Tibial nerve (tissue), 4 donors: ENCODE measurements at places on chromosomes 4 and X. TPM values are rescaled to one million over a fixed set of nuclear protein-coding genes. Genes with fewer than 3 reads are reported as not detected.
A peak's percentile ranks its signal among the peaks of the same experiment; 100 is the strongest.

GRCh38 chr4:91298156-91298700, 1005.5 kb upstream of the GRID2 start:
- no peak overlapping the region for H3K27ac ChIP-seq
- H3K36me3 ChIP-seq = no peaks in the 10 kb centered on the region
- no peaks in the 10 kb centered on the region for H3K4me1 ChIP-seq
- no peaks in the 10 kb centered on the region for H3K27me3 ChIP-seq
- H3K4me3 ChIP-seq = no peak overlapping the region
- no peak for DNase-seq

DNA sequence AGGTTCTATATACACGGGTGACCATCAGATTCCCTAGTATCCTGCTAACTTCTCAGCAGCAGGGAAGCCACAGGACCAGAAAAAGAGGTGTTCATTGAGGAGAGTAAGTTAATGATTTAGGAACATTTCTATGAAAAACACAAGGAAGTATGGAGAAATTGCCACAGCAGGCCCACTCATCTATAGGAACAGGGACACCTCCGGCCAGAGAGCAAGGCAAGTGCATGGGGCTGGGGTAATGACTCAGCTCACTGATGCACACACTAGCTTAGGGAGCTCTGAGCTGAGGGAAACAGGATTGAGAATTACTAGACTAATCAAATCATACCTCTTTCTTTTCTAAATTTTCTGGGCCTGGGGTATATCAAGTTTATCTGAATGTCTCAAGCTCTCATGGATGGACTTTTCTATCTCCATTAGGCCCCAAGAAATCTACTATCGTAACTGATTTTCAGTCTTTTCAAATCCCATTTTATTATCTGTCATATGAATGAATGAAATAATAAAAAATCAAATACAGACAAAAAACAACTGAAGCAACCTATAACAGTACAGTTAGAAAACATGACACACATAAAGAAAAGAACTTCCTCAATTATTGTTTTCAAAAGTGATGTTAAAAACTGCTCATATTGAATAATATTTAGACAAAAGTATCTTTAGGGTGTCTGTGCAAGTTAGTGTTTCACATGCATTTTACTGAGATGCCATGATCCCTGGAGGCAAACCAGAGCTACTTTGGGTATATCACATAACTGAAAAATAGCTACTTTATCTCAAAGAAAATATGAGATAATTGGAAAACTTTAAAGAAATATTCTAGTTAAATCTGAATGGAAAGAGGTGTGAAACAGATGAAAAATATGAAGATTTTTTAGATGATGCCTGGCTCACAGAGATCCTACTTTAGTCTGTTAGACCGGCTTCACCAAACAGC, 89.8 kb downstream of the FBXO8 start:
- H3K27me3 ChIP-seq = no peaks in the 10 kb centered on the region
- no peaks in the 10 kb centered on the region for H3K36me3 ChIP-seq
- H3K4me3 ChIP-seq = no peak overlapping the region
- no peak for DNase-seq
- H3K4me1 ChIP-seq = no peaks in the 10 kb centered on the region

DNA sequence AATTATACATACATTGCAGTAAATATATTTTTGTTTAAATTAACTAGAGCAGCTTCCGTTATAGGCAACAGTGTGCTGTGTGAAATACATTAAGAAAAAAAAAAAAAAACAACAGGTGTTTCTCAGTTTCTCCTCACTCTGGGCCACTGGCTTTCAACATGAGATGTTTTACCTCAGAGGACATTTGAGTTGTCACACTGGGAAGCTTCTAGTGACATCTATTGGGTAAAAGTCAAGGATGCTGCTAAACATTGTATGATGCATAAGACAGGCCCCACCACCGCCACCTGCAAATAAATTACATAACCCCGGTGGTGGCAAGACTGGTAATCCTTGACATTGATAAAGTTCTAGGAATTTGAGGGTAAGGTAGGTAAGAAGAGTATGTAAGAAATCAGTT, 1512.2 kb downstream of the C4orf33 start:
- no peaks in the 10 kb centered on the region for H3K36me3 ChIP-seq
- H3K4me1 ChIP-seq = no peaks in the 10 kb centered on the region
- no peak overlapping the region for H3K27ac ChIP-seq
- no peak overlapping the region for H3K4me3 ChIP-seq
- DNase-seq = no peak

The CLDN34 gene
- not detected for total RNA-seq

The RS1 gene
- not detected for total RNA-seq

The IL15 gene
- total RNA-seq = 6.7 TPM

DNA sequence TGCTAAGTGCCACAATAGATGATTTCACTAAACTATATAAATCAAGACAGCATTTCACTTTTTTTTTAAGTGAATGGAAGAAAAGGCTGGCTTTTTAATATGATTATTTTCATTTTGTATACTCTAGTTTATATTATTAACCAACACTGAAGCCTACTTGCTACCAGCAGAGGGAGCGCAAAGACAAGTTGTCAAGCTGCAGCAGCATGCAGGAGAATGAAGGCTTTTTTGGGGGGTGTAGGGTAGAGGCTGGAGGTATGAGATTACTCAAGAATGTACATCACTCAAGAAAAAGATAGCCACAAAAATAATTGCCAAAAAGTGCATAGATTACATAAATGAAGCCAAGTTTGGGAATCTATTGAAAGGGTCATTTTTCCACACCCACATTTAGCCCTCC, 519.5 kb downstream of the FGF13 start:
- DNase-seq = peak; percentile 5
- H3K27me3 ChIP-seq = no peaks in the 10 kb centered on the region
- H3K36me3 ChIP-seq = no peaks in the 10 kb centered on the region
- H3K4me1 ChIP-seq = no peaks in the 10 kb centered on the region
- H3K4me3 ChIP-seq = no peak overlapping the region
- no peak overlapping the region for H3K27ac ChIP-seq

The DRD5 gene
- total RNA-seq = not detected

DNA sequence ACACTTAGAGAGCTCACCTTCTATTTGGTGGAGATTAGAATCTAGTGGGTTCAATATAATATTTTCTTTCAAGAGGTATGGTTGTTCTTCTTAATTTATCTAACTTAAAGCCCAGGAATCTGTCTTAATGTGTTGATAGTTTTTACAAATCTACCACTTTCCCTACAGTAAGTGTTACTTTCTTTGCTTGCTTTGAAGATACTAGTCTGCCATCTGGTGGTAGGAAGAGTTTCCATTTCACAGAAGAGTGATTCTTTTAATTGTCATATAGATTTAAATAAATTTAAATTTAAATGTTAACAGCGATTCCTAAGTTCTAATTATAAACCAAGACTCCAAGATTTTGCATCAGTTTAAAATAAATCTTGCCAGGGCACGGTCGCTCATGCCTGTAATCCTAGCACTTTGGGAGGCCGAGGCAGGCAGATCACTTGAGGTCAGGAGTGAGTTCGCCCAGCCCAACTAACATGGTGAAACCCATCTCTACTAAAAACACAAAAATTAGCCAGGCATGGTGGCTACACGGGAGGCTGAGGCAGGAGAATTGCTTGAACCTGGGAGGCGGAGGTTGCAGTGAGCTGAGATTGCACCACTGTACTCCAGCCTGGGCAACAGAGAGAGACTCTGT, 43.5 kb downstream of the NUDT9 start:
- H3K36me3 ChIP-seq = no peaks in the 10 kb centered on the region
- H3K4me1 ChIP-seq = no peaks in the 10 kb centered on the region
- no peak overlapping the region for H3K4me3 ChIP-seq
- no peaks in the 10 kb centered on the region for H3K27me3 ChIP-seq

- H3K27ac ChIP-seq = peak overlapping the region; percentile 96
- H3K36me3 ChIP-seq = no peaks in the 10 kb centered on the region
- no peaks in the 10 kb centered on the region for H3K4me1 ChIP-seq
- DNase-seq = peak; percentile 23
Observed at GRCh38 chrX:101417981-101418841, 10.2 kb downstream of the HNRNPH2 start.

The ALAS2 gene
- total RNA-seq = not detected

DNA sequence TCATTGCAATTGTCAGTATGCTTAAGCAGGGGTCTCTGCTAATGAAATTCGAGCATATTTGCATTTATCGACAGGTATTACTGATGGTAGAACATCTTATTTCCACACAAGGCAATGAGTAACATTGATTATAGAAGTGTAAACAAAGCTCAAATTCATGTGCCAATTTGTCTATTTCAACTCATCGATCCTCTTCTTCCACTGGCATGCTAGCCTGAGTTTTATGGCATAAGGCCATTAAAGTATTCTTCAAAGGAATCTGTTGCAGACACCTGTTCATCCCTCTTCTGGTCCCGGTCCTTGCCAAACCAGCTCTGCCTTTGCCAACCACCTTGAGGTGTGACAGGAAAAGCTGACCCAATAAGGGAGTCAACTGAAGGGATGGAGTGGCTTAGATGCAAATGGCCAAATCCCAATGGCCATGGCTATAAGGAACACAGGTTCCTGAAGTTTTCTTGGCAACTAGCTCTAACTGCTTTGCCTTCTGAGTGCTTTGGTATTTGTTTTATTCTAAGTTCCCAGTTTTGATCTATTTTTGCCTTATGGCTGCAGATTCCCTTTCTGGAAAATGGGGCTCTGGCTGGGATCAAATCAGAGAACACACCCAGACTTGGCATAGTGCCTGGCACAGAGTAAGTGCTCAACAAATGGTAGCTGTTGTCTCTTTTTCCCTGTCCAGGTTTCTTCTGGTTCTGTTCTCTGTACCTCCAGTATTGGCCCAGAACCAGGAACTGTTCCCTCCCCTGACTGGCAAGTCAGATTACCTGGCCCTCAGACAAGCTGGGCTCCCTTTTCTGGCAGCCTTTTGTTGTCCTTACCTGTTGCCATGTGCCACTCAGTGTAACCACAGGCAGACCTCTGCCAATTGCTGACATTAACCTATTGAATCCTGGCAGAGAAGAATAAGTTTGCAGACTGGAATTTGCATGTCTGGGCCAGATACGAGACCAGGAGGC, 63.1 kb downstream of the RTL9 start:
- H3K27me3 ChIP-seq = peaks cover 15% of the 10 kb centered on the region
- H3K4me1 ChIP-seq = no peaks in the 10 kb centered on the region
- no peaks in the 10 kb centered on the region for H3K36me3 ChIP-seq
- no peak overlapping the region for H3K4me3 ChIP-seq

DNA sequence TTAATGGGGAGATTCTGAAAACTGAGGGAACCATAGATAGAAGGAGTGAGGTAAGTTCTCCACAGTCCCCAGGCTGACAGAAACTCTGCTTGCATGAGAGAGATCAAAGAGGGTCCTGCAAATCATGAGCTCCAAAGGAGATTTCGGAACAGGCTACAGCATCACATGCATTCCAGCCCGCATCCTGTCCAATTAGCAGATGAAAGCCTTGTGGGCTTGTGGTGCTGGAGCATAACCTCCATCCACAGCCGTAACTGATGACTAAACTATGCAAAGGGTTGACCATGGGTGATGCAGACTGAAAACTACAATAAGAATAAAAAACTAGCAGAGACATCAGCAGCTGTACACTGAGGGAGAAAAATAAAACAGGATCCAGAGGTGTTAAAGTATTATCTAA, 654.5 kb downstream of the TLL1 start:
- no peaks in the 10 kb centered on the region for H3K4me1 ChIP-seq
- no peaks in the 10 kb centered on the region for H3K36me3 ChIP-seq
- H3K27me3 ChIP-seq = no peaks in the 10 kb centered on the region
- no peak overlapping the region for H3K27ac ChIP-seq
- no peak overlapping the region for H3K4me3 ChIP-seq

DNA sequence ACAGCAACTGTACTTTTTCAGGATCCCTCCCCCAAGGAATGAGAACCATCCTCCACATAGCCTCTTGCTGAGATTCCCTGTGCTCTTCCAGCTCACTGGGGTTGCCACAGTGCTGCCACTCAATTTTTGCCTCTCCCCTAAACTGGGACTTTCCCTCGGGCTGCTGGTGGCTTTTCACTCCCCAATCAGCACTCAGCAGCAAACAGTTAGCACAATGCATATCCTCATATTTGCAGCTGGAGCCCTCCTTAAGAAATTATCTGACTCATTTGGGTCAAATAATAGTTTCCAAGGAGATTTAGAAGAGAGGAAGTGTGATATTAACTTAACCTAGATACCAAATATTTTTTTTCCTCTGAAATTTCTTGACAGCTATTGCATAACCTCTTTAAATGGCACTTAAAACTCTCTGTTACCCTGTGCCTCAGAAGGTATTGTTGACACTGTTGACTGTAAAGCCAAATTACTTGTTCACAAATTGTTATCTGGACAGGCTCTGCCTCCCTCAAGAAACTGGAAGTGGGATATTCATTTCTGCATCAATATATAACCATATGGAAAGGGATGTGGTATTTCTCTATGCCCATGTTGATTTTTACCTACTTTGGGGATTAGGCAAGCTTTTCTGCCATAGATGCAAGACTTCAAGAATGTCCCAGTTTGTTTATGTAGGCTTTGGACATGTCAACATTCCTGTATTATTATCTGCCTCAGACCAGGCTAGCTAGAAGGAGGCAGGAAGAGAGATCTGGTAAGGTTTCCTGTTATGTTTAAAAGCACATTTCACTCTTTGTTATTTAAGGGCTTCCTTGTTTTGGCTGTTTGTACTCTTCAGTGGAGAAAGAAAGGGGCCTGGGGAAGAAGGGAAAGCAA, 58.0 kb downstream of the SEPTIN11 start:
- no peaks in the 10 kb centered on the region for H3K27me3 ChIP-seq
- H3K4me1 ChIP-seq = no peaks in the 10 kb centered on the region
- no peak overlapping the region for H3K4me3 ChIP-seq

GRCh38 chr4:183722731-183723560, 63.9 kb downstream of the TRAPPC11 start:
- H3K4me1 ChIP-seq = peaks cover 5% of the 10 kb centered on the region
- peak; percentile 22 for DNase-seq
- peak overlapping the region; percentile 57 for H3K27ac ChIP-seq
- H3K4me3 ChIP-seq = peak overlapping the region; percentile 64

DNA sequence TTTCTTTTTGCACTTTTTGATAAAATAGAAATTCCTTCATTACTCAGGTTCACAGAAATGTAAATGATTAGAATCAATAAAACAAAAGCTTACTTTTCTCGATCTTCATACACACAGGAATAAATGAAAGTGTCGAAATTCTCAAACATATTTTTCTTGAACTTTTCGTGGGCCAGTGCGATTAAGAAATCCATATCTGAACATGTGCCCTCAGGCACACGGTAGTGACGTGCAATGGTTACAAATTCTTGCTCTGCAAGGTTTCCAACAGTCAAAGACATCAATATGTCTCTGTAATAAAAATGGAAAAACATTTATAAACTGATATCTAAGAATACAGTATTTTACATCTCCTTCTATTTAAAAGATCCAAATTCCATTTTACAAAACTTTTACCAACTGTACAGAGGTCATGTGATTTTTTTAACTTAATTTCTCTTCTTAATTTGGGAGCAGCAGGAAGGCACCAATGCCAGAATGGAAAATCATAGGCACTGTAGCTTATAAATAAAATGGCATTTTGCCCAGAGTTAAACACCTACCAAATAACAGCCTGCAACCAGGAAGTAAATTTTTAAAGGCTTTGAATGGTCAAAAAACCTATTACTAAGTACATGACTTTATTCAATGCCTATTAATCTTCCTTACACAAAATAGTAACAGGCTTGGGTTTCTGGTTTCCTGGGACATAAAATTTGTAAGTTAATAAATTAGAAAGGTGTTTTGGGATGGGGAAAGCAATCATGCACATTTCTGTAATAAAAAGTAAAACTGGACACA, 165.0 kb downstream of the EFHC2 start:
- no peaks in the 10 kb centered on the region for H3K27me3 ChIP-seq
- H3K36me3 ChIP-seq = no peaks in the 10 kb centered on the region
- H3K4me1 ChIP-seq = no peaks in the 10 kb centered on the region
- H3K27ac ChIP-seq = no peak overlapping the region

- DNase-seq = no peak
- H3K27ac ChIP-seq = no peak overlapping the region
- no peak overlapping the region for H3K4me3 ChIP-seq
- no peaks in the 10 kb centered on the region for H3K27me3 ChIP-seq
- H3K4me1 ChIP-seq = peaks cover 6% of the 10 kb centered on the region
Observed at GRCh38 chr4:26237916-26238315, 82.9 kb upstream of the RBPJ start.
